ENCODE measurements at places on chromosomes 5 and 9. TPM values are rescaled to one million over a fixed set of nuclear protein-coding genes. Genes with fewer than 3 reads are reported as not detected.

Gene CETN3
- total RNA-seq: 6.2 TPM

Gene GLRA1
- not detected for total RNA-seq

Gene NME5
- total RNA-seq: 3.3 TPM

Gene TMEM215
- not detected for total RNA-seq

Gene IL5
- total RNA-seq: not detected

Gene IFNE
- 10.6 TPM for total RNA-seq

Gene RANBP3L
- not detected for total RNA-seq

Gene NPR3
- total RNA-seq: 10.8 TPM

Gene NUTM2F
- total RNA-seq: not detected

Gene PCDHB7
- 0.37 TPM for total RNA-seq
